ENCODE measurements at places on chromosomes 3 and 15.

GRCh38 chr3:108222853-108223565 is 785 bp upstream of the IFT57 start:
- DNase-seq, result peak; percentile 23

DNA sequence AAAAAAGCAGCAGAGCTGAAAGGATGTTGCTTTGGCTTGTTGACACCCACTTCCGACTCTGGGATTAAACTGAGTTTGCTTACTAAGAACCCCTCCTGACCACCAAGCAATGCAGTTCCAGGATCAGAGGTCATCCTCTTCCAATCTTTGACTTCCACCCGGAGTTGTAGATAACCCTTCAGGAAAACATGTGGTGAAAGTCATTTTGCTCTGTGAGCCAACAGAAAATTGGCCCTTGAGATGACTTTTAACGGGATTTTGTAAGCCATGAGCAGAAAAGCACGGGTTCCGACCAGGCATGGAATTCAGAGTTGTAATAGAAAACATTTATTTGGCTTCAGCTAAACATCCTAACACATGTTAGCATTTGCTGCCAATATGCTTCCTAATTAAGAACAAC is 171.6 kb upstream of the NR2F2 start:
- peak; percentile 57 for DNase-seq

GRCh38 chr3:71916747-71917369 is 131.9 kb upstream of the PROK2 start:
- DNase-seq, result peak; percentile 47

GRCh38 chr3:55615694-55616295 is 128.7 kb upstream of the WNT5A start:
- DNase-seq, result no peak

DNA sequence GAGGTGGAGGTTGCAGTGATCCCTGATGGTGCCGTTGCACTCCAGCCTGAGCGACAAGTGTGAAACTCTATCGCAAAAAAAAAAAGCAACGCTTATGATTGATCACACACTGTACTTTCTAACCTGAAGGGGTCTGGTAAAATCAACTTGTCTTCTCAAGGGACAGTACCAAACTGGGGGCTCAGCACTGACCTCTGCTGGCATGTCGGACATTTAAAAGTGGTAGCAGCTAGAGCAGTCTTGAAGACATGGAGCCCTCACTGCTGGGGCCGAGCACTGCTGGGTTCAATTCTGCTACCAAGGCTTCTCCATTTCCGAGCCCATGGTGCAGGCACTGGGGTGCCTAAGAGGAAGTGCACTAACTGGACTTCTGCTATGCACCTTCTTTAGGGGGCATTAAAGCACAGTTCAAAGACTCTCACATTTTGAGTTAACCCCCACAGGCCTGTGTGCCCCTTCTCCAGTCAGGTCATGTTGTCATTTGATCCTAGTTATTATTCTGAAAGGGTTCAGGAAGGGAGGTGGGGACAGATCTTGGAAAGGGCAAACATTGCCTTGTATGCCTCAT is 26.4 kb upstream of the LAMP3 start:
- DNase-seq, result peak; percentile 47

GRCh38 chr3:95629802-95630201 is 1184.6 kb upstream of the EPHA6 start:
- no peak for DNase-seq

GRCh38 chr3:150610785-150611184 is 7.7 kb downstream of the SELENOT start:
- DNase-seq, result peak; percentile 35

- DNase-seq, result no peak
Measured at GRCh38 chr3:137761563-137762503, 2.3 kb upstream of the SOX14 start.

GRCh38 chr3:105348307-105348706 is 18.4 kb upstream of the ALCAM start:
- no peak for DNase-seq

- no peak for DNase-seq
Measured at GRCh38 chr3:116601206-116601605, 108.4 kb upstream of the TUSC7 start.

DNA sequence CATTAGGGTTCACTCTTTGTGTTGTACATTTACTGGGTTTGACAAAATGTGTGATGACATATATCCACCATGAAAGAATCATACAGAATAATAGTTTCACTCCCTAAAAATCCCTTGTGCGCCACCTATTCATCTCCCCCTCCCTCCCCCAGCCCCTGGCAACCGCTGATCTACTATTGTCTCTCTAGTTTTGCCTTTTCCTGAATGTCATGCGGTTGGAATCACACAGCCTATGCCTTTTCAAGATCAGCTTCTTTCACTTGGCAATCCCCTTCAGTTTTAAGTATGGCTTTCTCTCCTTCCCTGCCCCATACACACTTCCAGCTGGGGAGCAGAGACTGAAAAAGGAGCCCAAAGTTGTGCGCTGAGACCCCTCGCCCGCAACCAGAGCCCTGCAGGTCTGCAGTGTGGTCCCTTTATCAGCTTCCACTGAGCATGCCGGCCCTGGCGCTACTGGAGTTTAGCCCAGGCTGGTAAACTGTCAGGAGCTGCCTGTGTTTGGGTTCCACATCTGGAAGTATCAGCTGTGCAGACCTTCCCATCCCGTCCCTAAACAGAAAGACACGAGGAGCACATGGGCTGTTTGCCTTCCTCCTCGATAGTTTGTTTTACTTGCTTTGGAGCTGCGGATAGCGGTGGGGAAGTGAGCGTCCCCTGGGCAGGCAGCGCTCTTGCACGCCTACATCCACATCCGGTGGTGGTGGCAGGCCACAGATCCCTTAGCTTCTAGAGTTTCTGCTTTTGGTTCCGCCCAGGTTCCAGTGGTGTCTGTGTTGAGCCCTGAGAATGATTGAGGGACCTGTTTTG is 12.3 kb downstream of the BOC start:
- no peak for DNase-seq

GRCh38 chr15:77476995-77477394 is 56.3 kb downstream of the HMG20A start:
- peak; percentile 49 for DNase-seq

DNA sequence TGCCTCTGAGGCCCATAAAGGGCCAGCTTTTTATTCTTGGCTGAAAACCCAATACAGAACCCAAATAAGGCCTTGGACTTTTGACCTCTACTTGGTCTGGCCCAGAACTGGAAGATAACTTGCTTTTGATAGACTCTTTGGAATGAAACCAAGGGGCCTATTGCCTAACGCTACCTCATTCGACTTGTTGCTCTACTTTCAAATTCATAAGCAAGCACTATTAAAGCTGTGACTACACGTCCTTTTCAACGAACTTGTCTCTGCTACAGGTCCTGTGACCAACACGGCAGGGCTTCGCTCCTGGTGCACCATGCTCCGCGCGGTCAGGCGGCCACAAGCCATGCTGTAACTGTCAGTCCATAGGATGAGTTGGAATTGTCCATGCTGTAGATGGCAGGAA is 385.4 kb downstream of the MFSD1 start:
- no peak for DNase-seq

GRCh38 chr3:29322586-29322985 is 41.7 kb downstream of the RBMS3 start:
- no peak for DNase-seq

- DNase-seq, result no peak
Measured at GRCh38 chr15:80210611-80211573, 41.1 kb downstream of the CTXND1 start.

GRCh38 chr3:19149368-19149767 is 1.1 kb downstream of the KCNH8 start:
- peak; percentile 37 for DNase-seq

DNA sequence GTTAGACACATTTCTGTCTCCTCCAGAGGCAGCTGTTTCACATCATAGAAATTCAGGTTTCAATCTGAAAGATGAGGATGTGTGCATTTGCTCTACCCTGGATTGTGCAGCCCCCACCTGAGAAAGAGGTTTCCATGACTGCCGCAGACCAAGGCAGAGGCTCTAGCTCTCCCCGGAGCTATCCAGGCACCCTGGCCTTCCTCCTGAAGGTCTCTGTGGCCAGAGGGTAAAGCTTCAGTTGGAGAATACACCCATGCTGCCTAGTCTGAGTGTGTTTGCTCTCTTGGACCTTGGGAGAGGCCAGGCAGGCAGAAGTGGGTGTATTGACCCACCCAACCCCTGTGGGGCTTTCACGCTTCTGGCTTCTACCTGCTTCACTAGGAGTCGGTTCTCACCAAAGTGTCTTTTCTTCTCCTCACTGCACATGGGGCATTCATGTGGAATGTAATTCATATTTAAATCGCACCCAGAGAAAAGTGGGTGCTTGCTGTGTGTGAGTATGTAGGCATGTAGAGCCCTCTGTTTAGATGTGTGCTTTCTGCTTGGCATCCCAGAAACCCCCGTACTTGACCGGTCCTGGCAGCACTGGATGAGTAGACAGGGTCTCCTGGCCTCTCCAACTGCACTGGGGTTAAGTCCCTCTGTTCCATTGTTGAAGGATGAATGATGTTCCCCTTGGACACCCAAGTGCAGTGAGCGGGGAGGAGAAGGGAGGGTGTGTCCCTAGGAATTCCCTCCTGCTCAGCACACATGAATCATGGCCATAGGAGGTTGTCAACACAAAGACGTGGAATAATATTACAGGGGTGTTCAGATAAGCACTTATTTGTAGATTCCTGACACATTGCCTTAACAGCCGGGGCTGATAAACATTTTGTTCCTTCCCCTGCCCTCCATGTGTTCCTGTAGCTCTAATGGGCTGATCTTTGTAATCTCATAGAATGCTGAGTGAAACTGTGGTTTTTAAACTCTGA is 20.3 kb upstream of the RAB6B start:
- peak; percentile 28 for DNase-seq

GRCh38 chr3:46564190-46565021 is 1.7 kb downstream of the LRRC2 start:
- peak; percentile 33 for DNase-seq

DNA sequence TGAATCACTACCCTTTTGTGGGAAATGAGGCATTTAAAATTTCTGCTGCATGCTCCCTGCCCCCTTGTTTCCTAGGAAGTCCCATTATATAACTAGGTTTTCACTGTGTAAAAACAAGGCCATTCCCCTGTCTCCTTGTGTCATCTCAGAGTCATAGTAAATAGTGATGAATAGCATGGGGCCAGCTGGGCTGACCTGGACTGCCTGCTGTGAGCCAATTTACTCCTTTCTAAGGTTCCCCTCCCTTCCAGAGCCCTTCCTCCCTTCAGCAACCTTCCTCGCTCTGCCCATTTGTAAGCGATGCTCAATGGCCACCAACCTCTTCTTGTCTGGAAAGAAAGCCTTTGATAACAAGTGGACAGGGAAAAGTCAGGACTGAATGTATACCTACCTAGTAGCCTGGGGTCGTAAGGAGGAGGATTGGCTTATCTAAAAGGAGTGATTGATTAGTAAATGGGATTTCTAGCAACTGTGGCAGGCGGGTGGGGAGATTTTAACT is 11.7 kb downstream of the ITGA11 start:
- DNase-seq, result peak; percentile 32

DNA sequence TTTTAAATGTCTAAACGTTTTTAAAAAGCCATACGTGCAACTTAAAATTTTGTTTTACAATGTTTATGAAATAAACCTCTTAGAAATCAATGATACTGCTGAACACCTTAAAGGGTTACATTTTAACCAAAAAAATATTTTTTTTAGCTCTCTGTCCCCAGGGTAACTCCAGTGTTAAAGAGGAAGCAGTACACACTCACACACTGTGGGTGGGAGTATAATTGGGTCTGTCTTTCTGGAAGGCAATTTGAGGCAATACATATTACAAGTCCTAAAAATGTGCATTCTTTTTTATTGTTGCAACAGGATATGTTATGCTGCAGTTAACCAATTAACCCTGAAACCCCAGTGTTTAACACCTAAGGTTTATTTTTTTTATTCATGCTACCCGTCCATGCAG is 34.1 kb downstream of the WHAMM start:
- DNase-seq, result no peak

DNA sequence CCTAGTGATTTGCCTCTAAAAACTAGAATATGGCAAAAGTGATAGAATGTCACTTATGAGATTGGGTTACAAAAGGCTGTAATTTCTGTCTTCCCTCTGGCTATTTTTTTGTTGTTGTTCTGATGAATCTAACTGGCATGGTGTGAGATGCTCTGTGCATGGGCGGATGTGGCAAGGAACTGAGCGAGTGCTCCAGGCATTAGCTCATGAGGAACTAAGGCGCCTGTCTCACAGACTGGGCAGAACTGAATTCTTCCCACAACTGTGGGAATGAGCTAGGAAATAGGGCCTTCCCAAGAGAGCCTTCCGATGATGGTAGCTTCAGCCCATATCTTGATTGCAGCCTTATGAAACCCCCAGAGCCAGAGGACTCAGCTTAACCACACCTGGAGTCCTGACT is 222.5 kb downstream of the NR2F2 start:
- DNase-seq, result peak; percentile 42

DNA sequence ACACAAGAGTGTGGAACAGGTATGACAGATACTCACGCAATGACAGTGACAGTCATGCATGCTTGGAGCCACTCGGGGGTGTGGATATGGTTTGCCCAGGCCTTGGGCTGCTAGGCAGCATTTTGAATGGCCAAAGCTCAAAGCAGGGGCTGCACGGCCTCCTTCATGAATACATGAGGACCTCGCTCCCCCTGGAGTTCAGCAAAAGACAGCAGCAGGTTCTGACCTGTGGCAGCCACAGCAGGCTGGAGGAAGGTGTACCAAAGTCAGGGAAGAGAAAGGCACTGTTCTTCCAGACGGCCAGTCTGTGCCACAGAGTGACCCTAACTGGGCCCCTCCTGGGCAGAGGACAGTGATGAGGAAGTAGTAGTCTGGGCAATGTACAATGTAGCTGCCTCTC is 88.2 kb upstream of the C2CD4B start:
- no peak for DNase-seq

DNA sequence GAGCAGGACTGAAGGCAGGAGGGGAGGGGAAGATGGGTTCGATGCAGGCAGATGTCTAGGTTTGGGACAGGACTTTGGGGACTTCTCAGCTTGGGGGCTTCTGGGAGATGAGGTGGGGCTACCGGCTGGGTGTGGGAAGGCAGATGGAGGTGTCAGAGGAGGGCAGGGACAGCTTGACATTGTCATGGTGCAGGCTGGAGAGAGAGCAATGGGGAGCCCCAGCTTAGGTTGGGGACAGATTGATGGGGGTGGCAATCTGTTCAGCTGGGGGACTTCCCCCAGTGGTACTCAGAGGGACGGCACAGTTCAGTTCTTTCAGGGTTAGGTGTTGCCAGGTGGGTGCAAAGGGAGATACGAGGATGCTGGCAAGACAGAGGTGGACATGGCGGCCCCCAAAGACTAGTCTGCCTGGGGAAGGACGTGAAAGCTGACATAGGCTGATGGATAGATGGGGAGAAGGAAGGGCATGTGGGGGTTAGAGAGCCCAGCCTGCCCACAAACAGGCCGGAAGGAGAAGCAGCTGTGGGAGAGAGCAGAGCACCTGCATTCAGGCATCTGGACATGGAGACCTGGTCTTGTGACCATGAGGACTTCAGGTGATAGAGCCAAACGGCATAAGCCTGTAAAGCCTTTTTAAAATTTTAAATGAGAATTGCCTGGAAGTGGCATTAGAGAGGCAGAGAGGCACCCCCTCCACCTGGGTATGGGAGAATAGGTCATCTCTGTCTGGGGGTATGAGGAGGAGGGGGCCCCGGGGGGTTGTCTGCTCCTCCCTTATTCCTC is 21.1 kb downstream of the ACAA1 start:
- DNase-seq, result no peak
